Progenitor cell of endocrine pancreas (in vitro differentiated cells): ENCODE measurements at places on chromosomes 3 and 15. TPM values are rescaled to one million over a fixed set of nuclear protein-coding genes. Genes with fewer than 3 reads are reported as not detected.

Gene CPB1
- not detected in 2 replicates for total RNA-seq

Gene RTP4
- not detected in 2 replicates for total RNA-seq

Gene PLAAT1
- total RNA-seq: 2.1 and 2.2 TPM in 2 replicates

Gene PRR23A
- not detected in 2 replicates for total RNA-seq

Gene CLDN16
- 0.31 TPM in 2 replicates for total RNA-seq

Gene CSPG5
- total RNA-seq: 1.7 and 2.5 TPM in 2 replicates

Gene TLNRD1
- 14.9 and 15.7 TPM in 2 replicates for total RNA-seq

DNA sequence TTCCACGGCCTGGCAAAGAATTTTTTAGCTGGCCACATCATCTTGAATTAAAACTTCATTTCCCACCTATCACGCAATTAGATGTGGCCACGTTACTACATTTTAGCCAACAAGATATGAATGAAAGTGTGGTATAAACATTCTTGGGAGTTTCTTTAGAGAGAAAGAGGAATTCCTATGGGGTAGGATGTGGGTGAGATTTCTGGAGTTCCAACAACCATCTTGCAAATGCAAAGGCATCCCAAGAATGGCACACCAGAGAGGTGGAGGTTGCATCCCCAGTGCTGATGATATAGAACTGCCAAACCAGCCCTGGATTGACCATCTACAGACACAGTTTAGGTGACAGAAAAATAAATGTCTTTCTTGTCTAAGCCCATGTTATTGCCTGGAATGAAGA lies 66.3 kb upstream of the AKAP13 start:
- DNase-seq: no peak

- no peak for DNase-seq
These were observed 65.1 kb upstream of the LCTL start for GRCh38 chr15:66630801-66631351.

DNA sequence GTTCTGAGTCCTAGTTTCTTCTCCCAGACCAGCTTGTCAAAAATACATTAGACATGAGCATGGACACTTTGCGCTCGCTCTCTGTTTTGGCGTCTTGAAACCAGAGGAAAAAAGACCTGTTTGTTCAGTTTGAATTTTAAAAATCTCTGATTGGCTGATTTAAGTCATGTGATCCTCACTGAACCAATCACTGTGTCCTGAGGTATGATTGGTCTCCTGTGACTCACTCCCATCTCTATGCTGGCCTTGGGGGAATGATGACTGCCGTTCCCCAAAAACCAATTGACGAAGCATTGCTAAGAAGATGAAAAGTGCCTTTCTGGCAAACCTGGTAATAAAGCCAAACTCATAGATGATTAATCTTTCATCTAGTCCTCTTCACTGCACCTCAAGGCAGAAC lies 256.5 kb downstream of the IL5RA start:
- DNase-seq: no peak

- no peak for DNase-seq
These were observed 693 bp downstream of the DISP2 start for GRCh38 chr15:40358471-40359353.

DNA sequence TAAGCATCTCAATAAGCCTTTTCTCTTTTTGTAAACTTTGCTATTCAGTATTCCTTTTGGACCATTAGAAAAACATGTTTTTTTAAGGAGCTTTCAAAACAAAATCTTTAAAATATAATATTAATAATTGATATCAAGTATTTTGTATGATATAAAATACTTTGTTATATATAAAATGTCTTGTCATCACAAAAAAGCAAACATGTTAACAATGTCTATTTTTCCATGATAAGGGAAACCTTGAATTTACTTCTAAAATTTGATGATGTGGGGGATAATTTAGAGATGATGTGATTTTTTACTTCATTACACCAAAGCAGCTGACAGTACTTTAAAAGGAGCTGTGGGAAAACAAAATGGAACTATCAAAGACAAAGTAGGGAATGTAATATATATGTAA lies 887.7 kb downstream of the SI start:
- no peak for DNase-seq

DNA sequence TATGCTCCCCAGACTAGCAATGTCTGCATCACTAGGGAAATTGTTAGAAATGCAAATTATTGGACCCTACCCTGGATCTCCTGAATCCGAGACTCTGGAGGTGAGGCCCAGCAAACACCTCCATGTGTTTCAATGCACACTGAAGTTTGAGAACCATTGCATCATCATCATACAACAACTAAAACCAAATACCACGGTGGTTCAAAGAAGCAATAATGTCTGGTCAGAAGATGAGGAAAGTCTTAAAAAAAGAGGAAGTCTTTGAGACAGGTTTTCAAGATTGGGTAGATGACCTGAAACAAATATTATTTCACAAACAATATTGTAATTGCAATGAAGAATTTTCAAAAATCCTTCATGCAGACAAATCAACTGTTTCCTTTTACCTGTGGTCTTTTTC lies 60.3 kb upstream of the TRA2B start:
- no peak for DNase-seq

- no peak for DNase-seq
These were observed 75.1 kb downstream of the FAM174B start for GRCh38 chr15:92580521-92580920.

DNA sequence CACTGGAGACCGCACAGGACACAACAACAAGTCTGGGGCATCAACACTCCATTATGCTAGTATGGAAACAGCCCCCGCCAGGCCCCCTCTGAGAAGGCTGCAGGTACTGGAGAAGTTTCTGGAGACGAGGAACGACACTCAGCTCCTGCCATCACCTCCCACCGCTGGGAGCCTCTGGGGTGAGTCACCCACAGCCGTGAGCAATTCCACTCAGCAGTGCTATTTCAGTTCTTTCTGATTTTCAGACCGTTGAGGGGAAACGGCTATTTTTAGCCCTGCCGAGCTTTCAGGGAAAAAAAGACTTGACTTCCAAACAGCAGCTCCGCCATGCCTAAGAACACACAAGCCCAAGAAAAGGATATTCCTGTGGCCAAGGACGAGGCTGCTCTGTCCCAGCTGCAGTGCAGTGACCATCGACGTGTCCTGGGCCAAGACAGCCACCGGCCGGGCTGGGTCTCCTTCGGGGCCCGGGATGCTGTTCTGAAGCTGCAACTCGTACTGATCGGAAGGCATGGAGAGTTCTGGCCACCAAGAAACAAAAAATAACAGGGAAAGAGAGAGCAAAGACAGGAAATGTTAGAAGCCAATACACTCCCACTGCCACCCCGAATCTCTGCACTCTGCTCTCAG lies 40.8 kb downstream of the NUP210 start:
- DNase-seq: no peak

GRCh38 chr3:19093084-19093483 lies 55.2 kb upstream of the KCNH8 start:
- DNase-seq: no peak

DNA sequence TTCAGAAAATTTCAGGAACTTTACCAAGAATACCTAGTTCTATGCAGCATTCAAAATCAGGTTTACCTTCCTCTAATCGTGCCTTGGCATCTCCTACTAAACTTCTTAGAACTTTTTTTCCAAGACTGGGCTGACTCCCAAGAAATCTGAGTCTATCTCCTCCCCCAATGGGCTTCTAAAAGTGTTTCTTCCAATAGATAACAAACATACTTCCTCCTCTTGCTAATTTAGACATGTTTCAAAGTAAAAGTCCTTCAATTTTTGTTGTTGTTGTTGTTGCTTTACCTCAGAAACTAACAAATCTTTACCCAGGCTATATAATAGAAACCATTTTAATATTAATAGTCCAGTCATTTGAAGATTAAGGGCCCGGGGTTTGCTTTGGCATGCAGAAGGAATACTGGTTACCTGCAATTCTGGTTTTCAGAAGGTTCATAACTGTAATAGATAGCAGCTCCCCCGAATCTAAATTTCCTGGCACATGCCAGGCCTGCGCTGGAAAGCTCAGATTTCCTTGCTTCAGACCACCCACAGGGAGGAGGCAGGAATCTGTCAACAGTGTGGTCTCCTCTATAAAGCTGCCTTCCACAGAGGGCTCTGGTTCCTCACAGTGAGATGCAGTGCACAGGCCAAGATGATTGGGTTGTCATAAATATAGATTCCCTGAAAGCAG lies 188.7 kb downstream of the THRB start:
- DNase-seq: no peak

- DNase-seq: no peak
These were observed 81.8 kb downstream of the WWTR1 start for GRCh38 chr3:149575961-149576564.

DNA sequence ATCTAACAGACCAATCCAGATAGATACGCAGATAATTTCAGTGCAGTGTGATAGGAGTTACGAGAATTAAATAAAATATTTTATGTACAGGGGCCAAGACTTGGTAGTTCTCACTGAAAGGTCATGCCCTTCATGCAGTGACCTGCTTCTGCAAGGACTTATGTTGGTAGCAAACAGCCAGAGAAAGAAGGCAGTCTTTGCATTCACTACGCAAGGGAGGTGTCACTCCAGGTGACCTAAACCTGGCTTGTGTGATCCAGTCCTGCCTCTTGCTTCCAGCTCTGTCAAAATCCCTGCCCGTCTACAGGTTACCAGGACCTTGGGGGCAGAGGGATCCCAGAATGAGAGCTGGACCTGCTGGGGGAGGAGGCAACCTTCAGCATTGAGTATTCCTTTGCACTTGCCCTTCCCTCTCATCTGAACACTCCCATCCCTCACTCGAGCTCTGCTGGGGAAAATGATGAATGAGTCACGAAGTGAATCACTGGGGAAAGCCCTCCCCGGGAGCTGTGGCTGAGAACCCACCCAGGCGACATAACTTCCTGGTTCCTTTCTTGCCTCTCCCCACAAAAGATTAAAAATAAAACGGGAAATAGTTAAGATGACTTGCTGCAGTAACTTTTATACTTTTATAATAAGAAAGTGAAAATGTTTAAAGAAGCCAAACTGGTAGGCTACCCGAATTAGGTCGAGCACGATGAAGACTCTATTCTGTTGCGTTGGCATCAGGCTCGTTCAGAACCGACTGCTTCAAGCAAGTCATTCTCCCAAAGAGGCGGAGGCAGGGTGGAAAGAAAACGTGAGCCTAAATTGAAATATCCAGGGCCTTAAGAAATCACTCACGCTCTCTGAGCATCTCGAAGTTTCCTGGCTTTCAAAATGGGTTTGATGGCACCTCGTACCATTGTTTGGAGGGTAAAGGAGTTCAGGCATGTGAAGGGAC lies 216.1 kb downstream of the SLCO3A1 start:
- no peak for DNase-seq

DNA sequence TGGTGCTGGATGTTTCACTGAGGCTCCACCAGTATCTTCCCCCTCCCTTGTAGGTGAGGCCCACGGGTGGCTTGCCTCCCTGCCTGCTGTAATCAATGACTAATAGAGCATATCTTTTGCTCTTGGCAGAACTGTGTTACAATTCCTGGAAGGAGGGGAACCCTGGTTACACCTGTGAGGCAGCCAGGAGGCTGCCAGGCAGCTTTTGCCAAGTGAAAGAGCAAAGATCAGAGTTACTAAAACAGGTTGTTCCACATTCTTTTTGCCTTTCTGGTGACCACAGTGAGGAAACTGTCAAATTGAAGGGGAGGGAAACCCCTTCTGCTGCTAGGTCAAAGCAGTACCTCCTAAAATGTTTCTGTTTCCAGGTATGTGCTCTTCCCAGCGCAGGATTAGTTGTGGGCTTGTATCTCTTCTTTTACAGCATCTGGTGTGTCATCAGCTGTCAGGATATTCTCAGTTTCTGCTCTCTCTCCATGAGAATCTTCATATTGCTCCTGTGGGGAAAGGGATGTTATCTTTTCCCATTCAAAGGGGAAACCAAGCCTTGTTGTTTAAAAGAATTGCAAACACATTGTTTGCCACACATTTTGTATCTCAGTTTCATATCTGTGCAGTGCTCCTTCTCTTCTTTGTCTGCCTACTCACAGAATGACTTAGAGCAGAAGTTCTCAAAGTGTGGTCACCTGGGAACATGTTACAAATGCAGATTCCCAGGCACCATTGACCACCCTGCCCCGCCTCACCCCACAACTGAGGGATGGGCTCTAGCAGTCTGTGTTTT lies 137.4 kb upstream of the UMPS start:
- DNase-seq: peak; percentile 34

DNA sequence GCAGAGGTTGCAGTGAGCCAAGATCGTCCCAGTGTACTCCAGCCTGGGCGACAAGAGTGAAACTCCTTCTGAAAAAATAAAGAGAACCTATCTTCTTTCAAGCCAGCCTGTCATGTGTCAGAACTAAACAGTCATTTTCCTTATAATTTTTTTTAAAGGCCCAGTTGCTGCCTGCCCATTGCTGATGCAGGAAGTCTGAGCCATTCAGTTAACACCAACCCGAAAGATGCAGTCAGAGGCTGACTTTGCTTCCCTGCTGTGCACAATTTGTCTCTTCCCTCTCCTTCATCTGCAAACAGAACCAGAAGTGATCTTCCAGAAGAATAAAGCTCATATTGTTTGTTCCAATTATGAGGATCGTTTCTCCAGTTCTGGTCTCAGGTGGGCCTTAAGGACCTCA lies 220.6 kb downstream of the SLCO3A1 start:
- no peak for DNase-seq

- no peak for DNase-seq
These were observed 48.5 kb downstream of the TM6SF1 start for GRCh38 chr15:83155942-83156341.

- no peak for DNase-seq
These were observed 122.2 kb upstream of the C2CD4B start for GRCh38 chr15:62287066-62287857.

GRCh38 chr15:89360294-89360971 lies 25.8 kb upstream of the POLG start:
- no peak for DNase-seq

DNA sequence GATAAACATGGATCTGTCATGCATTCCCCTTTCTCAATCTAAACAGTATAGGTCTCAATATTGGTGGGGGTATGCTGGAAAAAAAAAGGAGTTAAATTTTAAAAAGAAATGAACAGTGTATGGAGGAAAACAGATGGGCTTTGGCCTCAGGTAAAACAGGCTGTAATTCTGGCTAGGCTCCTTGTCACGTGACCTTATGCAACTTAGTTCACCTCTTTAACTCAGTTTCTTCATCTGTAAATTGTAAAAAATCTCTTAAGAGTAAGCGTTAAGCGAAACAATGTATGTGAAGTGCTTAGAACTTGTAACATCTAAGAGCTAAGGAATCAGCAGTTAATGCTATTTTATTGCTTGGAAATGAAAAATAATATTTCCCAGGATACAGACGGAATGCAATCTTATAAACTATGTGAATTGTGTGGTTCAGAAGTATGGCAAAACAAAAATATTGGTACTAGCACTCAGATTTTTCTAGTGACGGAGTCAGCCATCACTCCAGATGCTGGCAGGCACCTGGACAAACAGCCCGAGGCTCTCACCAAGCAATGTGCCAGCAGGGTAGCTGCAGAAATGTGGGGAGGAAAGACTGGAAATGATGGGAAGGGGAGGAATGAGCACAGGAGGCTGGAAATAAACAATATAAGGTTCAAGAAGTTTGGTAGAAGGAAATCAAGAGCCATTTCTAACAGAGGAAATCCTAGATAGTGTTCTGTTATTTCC lies 172.8 kb downstream of the USP13 start:
- DNase-seq: no peak

- no peak for DNase-seq
These were observed 16.2 kb upstream of the NANOGP8 start for GRCh38 chr15:35101335-35101734.

DNA sequence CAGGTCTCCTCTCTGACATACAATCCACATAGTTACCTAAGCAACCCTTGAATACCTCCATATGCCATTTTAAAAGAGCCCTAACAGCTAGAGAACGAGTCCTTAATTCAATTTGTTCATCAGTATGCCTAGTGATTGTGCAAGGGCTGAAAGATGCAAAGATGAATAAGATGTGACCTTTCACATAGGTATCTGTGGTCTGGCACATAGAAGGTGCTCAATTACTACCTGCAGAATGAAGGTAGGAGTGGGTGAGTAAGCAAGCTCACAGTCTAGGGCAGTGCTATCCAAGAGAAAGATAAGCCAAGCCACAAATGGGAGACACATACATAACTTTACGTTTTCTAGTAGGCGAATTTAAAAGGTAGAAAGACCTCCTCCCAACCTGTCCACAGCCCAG lies 157.9 kb downstream of the OSBPL10 start:
- DNase-seq: no peak
